ENCODE measurements at places on chromosomes 5 and 9.

- DNase-seq: no peak
Measured at GRCh38 chr9:13552606-13553215, 273.2 kb upstream of the MPDZ start.

GRCh38 chr5:176410486-176411180 is 5.7 kb downstream of the CLTB start:
- DNase-seq: no peak

GRCh38 chr5:61053937-61054336 is 108.3 kb downstream of the SMIM15 start:
- no peak for DNase-seq

DNA sequence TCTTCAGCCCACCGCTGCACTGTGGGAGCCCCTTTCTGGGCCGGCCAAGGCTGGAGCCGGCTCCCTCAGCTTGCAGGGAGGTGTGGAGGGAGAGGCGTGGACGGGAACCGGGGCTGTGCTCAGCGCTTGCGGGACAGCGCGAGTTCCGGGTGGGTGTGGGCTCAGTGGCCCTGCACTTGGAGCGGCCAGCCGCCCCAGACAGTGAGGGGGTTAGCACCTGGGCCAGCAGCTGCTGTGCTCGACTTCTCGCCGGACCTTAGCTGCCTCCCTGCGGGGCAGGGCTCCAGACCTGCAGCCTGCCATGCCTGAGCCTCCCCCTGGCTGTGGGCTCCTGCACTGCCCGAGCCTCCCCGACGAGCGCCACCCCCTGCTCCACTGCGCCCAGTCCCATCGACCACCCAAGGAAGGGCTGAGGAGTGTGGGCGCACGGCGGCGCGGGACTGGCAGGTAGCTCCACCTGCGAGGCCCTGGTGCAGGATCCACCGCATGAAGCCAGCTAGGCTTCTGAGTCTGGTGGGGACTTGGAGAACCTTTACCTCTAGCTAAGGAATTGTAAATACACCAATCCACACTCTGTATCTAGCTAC is 92.9 kb upstream of the MAST4 start:
- DNase-seq: no peak

DNA sequence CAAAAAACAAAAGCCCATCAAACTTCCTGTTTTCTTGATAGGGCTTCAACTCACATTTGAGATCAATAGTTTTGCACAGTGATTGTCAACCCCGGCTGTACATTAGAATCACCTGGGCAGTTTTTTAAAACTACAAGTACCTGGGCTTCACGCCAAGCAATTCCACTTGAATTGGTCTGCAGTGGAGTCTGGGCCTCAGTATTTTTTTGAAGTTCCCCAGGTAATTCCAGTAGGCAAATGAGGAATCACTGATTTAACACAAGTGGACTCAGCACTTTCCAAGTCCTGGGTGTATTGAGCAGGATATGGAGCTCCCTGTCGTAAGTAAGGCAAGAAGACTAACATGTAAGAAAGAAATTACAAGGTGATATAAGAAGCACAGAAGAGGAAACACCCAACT is 14.8 kb upstream of the SMIM15 start:
- DNase-seq: no peak

DNA sequence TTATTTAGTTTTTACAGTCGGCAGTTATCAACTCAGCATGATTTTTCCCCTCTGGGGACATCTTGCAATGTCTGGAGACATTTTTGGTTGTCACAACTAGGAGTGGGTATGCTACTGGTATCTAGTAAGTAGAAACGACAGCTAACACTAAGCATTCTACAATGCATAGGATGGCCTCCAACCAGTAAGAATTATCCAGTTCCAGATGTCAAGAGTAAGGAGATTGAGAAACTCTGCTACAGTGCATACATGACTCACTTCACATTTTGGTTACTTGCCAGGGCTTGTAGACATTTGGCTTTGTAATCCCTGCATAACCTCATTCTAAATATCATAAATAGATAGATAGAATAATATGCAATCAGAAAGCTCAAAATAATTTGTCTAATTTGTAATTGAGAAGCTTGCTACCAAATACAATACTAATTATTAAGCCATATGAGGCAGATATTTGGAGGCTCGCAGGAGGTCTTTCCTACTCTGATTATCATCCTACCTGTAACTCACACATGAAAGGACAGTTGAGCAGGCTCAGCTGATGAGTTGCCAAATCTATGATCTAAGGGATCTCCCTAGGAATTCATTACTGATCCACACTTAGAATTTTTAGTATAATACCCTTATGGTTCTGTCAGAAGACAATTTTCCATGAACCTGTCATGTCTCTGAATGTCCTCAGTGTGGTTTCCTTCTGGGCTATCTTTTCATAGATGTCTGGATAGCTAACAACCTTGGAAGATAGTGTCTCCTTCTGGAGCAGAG is 346.9 kb upstream of the TLE4 start:
- no peak for DNase-seq

- peak; percentile 61 for DNase-seq
Measured at GRCh38 chr5:139458580-139459407, 3.7 kb downstream of the ECSCR start.

DNA sequence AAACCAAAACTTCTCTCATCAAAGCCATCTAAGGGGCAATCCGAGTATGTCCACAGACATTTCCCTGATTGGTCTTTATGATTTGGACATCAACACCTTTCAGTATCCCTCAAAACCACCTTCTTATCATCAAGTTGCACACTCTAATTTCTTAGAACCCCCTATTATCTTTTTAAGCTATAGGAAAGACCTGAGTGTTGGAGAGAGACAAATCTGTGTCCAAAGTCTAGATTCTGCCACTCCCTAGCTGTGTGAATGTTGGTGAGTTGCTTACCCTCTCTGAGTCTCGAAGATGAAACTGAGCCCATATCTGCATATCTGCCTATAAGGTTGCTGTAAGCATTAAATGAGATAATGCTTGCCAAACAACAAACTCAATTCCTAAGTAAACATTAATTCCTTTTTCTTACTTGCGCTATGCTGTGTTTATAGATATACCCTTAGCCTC is 159.1 kb downstream of the DOCK8 start:
- no peak for DNase-seq

- no peak for DNase-seq
Measured at GRCh38 chr5:95760273-95761191, 29.4 kb downstream of the RHOBTB3 start.
